ENCODE measurements at places on chromosomes 6 and 20.

DNA sequence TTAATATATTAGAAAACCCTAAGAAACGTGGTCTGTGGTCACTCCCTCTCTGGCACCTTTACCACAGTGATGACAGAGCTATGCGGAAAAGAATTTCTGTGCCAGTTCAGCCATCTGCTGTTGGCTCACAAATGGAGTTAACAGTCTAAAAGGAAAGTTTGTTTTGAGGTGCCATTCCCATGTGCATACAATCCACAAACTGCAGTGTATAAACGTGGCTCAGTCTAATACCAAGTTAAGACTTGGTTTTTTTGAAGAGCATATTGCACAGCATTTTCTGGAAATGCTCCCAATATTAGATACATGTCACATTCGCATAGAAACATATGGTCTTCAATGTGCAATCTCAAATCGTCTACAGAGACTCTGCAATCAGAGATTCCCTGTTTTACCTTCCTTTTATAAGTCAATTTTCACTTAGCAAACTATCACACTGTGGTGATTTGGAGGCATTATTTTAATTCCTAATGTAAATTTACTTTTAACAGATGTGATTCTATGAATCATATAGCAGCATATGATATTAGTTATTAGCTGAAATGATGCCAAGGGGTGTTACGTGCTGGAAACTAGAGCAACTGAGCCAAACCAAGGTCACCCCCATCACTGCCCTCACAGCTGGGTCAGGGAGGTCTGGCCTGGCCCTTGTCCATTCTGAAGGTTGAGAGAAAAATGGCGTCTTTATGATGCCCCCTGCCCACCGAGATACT is 383.5 kb downstream of the PRKN start:
- no peak for DNase-seq

- DNase-seq = no peak
Observed at GRCh38 chr6:90131614-90132423, 164.8 kb downstream of the BACH2 start.

DNA sequence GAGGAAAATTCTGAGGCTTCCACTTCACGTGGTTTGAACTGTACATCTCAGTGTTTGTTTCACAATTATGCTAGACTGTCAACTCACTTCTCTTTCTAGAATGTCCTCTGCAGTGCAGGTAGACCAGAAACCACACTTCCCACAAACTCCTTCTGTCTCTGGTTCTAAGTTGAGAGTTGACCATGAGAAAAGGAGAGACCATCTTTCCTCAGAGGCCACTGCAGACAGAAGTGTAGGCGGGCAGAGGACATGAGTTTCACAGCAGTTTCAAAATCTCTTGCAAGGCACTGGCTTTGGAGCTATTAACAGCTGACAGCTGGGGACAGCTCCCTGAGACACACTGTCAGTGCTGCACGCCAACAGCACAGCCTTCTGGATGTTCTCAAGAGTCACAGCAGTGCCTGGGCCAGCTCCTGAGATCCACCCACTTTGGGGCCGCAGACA is 55.4 kb upstream of the MOXD1 start:
- no peak for DNase-seq

DNA sequence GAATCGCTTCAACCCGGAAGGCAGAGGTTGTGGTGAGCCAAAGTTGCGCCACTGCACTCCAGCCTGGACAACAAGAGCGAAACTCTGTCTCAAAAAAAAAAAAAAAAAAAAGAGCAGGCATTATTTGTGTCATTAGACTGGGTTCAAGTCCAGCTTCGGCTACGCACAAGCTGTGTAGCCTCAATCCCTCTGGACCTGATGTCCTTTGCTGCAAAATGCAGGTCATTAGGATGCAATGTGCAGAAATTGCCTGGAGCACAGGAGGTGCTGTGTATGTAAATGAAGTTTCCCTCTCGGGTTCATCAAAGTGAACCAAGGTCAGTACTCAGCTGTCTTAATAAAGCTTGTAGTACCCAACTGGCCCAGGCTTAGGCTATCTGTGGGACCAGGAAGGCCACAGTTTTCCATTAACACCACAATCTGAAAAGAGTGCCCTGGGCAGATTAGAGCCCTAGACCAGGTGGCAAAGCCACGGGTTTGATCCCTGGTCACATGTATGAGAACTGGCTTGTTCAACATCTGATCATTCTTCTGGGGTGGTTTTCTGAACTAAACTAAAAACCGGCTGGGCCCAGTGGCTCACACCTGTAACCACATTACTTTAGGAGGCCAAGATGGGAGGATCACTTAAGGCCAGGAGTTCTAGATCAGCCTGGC is 155.3 kb downstream of the ZMYND8 start:
- no peak for DNase-seq

DNA sequence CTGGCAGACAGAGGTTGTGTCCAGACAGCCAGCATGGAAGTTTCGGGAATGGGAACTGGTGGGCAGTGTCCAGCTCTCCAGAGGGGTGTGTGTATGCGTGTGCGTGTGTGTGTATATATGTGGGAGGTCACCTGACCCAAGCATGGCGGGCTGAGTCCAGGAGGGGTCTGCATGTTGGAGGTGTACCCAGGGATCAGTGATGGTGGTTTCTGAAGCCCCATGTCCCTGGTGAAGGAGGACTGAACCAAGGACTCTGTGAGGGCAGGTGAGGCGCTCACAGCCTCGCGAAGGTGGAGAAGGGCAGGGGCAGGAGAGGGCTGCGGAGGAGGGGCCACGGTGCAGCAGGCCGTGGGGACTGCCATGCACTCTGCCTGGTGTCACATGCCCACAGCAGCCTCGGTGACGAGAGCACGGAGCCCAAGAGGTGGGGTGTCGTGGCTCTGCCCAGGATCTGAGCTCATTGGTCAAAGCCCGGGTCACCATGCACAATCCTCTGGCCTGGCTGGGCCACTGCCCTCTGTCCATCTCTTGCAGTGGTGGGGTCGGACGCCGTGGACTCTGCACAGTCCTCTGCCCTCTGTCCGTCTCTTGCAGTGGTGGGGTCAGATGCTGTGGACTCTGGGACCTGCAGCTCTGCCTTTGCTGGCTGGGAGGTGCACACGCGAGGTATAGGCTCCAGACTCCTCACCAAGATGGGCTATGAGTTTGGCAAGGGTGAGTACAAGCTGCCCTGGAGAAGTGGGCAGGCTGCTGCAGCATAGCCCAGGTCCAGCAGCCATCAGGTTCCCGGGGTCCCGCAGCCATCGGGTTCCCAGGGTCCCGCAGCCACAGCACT is 2.1 kb upstream of the LIME1 start:
- DNase-seq = no peak

- peak; percentile 31 for DNase-seq
Observed at GRCh38 chr20:34300809-34301586, 2.2 kb downstream of the AHCY start.
